ENCODE measurements at places on chromosomes 2 and 18.

GRCh38 chr2:194826241-194826640, 830.8 kb upstream of the SLC39A10 start:
- no peak for DNase-seq

- peak; percentile 44 for DNase-seq
Measured at GRCh38 chr18:57077786-57078552, 68.9 kb upstream of the BOD1L2 start.

- peak; percentile 44 for DNase-seq
Measured at GRCh38 chr18:12652861-12653401, 5.0 kb downstream of the SPIRE1 start.

DNA sequence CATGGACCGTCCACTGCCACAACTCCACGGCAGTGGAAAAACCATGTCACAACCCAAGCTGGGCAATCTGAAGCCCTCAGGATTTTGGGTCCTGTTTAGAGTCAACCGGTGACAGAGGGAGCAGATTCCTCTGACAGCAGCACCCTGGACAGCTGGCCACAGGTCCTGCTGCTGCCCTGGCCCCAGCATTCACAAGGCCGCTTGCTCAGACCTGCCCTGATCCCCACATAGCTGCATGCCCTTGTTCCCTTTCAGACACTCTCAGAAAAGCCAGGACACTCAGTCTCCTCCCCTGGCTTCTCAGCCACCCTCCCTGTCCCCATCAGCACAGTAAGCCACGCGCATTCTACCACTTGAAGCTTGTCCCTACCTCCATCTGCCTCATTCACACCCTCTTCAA, 1.6 kb downstream of the COPS9 start:
- peak; percentile 12 for DNase-seq

GRCh38 chr2:73283545-73284295, 558 bp downstream of the FBXO41 start:
- peak; percentile 55 for DNase-seq

DNA sequence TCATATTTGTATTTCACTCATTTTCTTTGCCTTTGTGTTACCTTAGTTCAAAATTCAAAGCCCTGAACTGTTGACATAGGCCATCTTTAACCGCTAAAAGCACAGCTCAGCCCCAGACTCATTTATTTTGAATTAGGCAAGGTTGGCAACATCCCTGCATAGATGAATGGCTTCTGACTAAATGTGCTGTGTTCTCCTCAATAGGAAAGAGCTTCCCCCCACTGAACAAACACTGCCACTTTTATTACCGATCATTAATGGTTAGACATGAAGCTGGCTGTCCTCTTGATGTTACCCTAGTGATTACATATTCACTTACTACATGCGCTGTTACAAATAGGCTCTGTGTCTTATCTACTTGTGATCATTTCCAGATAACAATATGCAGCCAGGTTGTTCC, 170.7 kb downstream of the ADCYAP1 start:
- DNase-seq: no peak

DNA sequence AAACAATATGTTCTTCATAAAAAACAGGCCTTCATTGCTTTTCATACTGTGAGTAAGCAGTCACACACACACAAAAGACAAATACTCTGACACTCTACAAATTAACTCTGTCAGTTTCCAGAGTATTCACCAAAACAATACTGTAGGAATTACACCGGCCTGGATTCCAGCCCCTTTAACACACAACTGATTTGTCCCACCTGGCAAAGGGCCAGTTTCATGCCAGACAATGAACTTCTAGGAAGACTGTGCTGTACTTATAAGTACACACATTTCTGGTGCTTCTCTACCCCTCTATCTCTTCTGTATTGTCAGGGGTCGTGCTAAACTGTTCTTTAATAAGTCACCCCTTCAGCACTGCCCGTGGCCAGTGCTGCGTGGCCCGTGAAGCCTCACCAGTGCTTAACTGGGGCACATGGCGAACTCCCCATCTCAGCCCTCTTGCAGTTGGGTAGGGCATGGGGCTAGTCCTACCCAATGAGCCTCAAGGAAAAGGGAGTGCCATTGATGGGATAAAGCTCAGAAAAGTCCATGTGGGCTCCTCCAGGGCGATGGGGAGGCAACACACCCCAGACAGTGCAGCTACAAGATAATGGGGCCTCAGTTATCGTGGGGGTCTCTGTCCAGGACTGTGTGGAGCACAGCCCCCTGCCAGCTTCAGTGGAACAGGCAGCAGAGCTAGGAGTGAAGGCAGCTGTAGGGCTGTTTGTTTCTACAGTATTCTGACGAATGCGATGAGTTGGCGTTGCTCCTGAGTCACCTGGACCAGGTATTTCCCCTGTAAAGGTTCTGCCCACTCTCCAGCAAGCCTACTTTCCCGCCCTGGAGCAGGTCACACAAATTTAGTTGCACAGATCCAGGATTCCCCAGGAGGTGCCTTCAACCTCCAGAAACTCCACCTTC, 99.0 kb downstream of the SP3 start:
- no peak for DNase-seq

DNA sequence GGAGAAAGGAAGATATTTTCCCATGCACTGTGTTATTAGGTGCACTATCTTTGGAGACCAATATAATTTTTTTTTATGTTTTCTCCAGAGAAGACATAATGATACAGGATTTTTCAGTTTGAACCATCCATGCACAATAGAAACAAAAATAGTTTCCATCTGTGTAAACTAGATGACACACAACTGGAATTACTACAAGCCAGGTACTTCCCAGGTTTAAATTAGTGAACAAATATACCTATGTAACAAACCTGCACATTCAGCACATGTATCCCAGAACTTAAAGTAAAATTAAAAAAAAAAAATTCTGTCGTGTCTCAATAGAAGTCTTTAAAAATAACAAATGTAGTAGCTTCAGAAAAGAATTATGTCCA, 1616.8 kb upstream of the ACVR2A start:
- DNase-seq: no peak

DNA sequence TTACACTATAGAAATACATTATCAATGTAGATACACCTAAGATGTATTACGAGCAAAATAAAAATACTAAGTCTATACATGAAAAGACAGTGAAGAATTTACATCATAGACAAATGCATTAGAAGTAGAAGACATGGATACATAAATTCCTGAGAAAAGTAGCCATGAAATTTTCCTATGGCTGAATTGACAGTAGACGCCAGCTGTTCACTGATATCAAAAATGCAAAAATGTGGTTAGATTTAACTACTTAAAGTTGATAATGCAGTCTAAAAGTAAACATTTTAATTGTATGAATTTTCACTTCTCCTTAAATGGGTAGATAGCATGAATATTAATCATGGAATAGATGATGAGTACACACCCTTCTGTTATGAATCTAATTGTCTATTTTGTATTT, 350.9 kb downstream of the ARHGAP15 start:
- no peak for DNase-seq

- no peak for DNase-seq
Measured at GRCh38 chr2:102392942-102393341, 30.0 kb upstream of the IL18RAP start.

- no peak for DNase-seq
Measured at GRCh38 chr2:207183506-207183905, 17.8 kb upstream of the KLF7 start.

GRCh38 chr2:159933040-159933726, 129.2 kb downstream of the PLA2R1 start:
- no peak for DNase-seq

DNA sequence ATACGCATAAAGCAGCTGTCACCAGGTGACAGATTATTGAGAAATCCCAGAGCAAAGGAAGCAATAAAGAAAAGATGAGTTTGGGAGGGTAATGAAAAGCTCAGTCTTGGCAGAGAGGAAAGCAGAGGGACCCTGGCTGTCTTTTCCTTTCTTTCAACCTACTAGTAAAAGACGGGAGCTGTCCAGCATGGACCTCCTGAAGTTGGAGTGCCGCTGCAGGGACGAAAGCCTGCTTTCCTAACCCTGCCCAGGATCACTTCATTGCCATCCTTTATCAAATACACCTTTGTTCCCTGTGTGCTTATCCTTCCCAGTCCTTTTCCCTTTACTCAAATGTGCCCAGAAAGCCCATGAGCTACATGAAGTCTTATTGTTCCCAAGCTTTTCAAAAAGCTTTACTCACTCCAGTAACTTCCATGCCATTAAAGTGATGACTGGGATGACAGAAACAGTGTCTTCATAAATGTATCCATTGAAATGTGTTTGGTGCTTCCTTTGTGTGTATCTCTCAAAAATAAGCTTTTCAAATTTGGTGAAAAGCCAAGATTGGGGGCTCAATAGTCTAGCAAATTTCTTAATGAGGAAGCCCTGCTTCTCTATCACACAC, 3.7 kb upstream of the SPR start:
- DNase-seq: no peak
